ENCODE measurements at places on chromosomes 7 and 10.

DNA sequence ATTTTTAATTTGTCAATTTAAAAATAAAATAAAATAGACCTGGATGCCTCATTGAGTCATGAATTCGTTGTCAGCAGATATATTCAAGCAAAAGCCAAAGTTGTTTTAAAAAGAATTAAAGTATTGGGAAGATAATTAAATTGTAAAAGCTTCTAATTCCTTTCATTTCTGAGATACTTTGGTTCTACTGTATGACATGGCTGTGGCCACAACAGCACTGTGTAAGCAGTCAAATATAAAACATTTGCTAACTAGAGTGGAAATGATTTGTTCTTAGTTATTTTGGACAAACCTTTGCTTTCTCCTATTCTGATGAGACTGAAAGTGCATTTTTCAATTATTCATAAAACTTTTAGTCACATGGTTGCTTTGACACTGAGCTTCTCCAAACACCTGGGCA, 143.6 kb upstream of the FAM13C start:
- DNase-seq, result no peak

DNA sequence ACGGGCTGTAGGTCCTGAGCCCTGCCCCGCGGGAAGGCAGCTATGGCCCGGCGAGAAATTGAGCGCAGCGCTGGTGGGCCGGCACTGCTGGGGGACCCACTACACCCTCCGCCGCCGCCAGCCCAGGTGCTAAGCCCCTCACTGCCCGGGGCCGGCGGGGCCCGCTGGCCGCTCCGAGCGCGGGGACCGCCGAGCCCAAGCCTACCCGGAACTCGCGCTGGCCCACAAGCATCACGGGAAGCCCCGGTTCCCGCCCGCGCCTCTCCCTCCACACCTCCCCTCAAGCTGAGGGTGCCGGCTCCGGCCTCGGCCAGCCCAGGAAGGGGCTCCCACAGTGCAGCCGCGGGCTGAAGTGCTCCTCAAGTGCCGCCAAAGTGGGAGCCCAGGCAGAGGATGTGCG, 5.5 kb upstream of the CACUL1 start:
- no peak for DNase-seq

DNA sequence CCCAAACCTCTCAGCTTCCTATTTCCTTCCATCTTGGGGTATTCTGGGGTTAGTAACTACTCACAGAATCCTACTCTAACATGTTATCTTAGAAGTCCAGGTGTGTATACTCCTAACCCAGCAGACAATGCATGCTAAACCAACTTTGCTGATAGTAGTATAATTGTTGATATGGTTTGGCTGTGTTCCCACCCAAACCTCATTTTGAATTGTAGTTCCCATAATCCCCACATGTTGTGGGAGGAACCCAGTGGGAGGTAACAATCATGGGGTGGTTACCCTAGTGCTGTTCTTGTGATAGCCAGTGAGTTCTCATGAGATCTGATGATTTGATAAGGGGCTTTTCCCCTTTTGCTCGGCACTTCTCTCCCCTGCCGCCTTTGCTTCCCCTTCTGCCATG, 135.1 kb downstream of the CHRM2 start:
- DNase-seq, result no peak

- DNase-seq, result no peak
Observed at GRCh38 chr7:155885167-155886155, 73.2 kb upstream of the SHH start.

DNA sequence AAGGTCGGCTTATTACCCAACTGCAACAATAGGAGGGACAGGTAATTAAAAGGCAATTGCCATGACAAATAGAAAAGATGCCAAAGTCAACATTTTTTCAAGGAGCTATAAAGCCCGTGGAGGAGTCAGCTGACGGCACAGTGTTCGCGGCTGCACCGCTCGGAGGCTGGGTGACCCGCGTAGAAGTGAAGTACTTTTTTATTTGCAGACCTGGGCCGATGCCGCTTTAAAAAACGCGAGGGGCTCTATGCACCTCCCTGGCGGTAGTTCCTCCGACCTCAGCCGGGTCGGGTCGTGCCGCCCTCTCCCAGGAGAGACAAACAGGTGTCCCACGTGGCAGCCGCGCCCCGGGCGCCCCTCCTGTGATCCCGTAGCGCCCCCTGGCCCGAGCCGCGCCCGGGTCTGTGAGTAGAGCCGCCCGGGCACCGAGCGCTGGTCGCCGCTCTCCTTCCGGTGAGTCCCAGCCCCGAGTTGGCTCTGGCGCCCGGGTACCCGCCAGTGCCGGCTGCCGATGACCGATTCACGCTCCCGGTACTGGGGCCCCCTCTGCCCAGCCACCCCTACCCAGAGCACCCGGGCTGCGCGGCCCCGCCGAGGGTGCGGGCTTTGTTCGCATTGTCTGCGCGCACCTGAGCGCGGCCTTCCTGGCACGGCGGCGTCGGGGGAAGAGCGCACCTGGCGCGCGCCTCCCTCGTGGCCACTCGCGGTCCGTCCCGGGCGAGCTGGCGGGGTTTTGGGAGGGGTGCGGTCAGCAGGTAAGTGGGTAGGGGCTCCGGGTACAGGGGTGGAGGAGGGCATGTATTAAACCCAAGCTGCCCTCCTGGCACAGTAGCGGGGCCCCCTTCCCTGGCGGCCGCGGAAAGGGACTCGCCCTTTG, at the start of gene VWA2:
VWA2 (plus strand) TSS at position 138 of the 877 bp plus-strand sequence. CDS start 9,460 bp downstream, outside the sequence.
- DNase-seq, result no peak

- DNase-seq, result no peak
Observed at GRCh38 chr10:125060482-125060825, 99.9 kb downstream of the CTBP2 start.

- DNase-seq, result no peak
Observed at GRCh38 chr10:68559251-68559650, 886 bp upstream of the TET1 start.

DNA sequence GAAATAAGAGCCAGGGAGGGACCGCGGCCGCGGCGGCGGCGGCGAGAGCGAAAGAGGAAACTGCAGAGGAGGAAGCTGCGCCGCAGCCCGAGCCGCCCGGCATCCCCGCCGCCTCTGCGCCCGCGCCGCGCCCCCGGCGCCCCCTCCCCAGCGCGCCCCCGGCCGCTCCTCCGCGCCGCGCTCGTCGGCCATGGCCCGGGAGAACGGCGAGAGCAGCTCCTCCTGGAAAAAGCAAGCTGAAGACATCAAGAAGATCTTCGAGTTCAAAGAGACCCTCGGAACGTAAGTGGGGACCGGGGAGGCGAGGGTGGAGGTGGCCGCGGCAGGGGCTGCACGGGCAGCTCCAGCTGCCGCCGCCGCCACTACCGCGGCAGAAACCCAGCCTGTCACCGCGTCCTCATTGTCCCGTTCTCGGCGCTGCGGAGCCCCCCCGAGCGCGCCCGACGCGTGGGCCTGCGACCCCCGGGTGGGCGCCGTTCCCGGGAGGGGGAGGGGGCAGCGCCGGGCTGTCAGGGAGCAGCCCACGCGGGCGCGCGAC, 351 bp downstream of the CAMK1D start:
- no peak for DNase-seq

DNA sequence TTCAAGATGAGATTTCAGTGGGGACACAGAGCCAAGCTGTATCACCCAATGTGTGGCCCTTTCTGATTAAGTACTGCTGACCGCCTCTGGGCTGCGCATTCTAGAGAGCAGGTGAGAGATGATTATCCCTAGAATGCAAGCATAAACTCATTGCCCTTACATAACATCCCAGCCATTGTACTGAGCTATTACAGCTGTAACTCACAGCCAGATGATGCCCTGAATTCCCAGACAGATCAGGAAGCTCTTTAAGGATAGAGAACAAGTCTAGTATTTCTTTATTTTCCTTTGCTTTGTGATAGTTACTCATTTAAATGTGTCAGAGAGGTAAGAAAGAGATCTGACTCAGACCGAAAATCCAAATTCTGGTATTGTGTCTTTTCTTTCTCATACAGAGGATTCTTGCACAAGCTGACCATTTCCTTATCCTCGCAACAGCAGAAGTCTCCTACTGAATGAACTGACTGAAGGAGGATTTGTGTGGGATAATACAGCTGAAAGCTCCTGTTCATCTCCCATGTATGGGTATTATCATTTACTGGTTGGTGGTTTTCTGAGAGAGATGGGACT, 58.4 kb downstream of the ZNF22 start:
- no peak for DNase-seq

DNA sequence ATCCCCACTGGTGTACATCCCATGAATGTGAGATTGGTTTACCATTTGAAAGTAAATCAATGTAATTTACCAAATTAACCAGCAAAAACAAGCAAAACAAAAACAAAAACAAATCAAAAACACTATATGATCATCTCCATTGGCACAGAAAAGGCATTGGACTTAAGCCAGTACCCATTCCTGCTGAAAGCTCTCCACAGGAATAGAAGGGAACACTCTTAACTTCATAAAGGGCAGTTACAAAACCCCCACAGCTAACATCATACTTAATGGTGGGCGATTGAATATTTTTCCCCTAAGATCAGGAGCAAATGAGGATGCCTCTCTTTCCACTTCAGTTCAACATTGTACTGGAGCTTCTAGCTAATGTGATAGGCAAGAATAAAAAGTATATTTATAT, 34.1 kb downstream of the PRKG1 start:
- DNase-seq, result no peak

- no peak for DNase-seq
Observed at GRCh38 chr7:129949292-129950133, 3.2 kb downstream of the UBE2H start.

GRCh38 chr10:3833046-3833445, 48.0 kb upstream of the KLF6 start:
- DNase-seq, result no peak

DNA sequence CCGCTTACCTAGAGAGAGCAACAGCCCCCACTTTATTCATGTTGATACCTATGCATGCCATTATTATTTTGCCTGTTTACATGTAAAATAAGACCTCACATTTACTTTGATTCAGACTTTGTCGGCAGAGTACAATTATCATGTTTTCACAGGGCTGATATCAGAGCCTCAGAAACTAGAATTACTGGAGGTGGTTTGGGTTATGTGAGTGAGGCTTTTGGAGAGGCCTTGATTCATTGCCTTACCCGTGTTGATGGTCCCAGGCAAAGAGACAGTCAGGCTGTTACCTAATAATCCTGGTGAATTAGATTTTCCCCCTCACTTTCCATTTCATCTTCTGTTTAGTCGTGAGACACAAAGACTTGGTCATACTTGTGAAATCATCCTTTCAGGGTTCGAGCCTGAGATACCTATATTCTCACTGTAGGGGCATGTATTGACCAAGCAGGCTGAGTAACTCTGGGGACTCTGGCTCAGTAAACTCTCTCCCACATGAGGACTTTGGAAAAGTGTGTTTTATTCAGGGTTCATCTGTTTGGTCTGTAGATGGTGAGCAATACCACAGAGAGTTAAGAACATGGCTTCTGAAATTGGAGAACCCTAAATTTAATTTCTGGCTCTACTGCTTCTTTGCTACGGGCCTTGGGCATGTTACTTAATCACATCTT, 150.9 kb downstream of the CELF2 start:
- no peak for DNase-seq

DNA sequence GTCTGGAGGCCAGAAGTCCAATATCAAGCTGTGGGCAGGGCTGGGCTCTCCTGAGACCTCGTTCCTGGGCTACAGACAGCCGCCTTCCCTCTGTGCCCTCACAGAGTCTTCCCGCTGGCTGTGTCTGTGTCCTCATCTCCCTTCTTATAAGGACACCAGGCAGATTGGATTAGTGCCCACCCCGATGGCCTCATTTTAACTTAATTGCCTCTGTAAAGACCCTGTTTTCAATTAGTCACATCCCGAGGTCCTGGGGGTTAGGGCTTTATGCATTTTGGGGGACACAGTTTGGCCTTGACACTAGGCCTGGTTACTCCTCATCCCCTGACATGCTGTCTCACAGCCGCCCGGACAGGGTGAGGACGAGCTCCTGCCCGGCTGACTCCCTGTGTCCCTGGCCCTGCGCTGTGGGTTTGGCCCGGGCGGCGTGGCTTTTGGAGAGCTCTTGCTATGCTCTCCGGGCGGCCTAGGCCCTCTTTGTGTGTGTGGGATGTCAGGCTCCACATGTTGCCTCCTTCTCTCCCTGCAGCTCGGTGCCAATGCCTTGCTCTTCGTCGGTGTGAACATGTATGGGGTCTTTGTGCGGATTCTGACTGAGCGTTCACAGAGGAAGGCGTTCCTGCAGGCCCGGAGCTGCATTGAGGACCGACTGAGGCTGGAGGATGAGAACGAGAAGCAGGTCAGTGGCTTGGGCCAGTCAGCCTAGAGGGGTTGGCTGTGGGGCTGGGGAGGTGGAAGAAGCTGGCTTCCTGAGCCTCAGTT, 18.2 kb downstream of the ADCY1 start:
- DNase-seq, result no peak

Data from HS-27A (cell line).